H9 (cell line): ENCODE measurements at places on chromosomes 6 and 20. TPM values are rescaled to one million over a fixed set of nuclear protein-coding genes. Genes with fewer than 3 reads are reported as not detected.

GRCh38 chr6:52575502-52575892 lies 1.4 kb downstream of the TRAM2 start:
- DNase-seq, result no peak

DNA sequence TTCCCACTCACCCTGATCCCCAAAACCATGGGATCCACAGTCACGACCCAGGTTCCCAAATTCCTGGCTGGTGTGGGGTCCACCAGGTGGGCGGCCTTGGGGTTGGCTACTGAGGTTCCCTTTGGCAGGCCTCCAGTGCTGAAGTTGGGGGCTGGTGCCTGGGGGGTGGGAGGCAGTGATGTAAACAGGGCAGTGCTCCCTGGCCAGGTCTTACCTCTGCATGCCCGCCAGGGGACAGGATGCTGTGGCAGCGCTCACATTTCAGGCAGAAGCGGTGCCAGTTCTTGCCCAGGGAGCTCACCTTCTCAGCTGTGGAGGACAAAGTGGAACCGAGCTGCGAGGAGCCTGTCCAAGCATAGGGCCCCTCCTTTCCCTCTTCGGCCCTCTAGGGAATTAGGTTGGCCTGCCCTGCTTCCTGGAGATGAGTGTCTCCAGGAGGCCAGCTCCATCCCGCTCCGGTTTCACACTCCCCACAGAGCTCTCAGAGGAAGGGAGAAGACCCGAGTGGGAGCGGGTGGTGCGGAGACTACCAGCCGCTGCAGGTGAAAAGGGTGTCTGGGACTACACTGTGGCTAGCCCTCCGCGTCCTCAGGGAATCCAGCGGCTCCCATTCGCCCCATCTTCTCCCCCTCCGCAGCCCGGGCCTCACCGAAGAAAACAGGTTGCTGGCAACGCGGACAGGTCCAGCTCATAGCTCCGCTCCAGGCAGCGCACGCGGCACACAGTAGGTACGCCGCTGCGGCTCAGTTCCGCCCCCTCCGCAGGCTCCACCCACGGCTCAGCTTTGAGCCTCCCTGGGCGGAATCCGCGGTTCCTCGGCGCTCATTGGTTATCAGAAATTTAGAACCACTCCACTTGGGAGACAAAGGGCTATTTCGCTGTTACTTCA lies at the start of gene CRIP3:
TSS of gene CRIP3 (minus strand) at position 726 of the 889 bp plus-strand sequence. CDS start at position 692, 34 bp downstream.
- DNase-seq, result peak; percentile 91

DNA sequence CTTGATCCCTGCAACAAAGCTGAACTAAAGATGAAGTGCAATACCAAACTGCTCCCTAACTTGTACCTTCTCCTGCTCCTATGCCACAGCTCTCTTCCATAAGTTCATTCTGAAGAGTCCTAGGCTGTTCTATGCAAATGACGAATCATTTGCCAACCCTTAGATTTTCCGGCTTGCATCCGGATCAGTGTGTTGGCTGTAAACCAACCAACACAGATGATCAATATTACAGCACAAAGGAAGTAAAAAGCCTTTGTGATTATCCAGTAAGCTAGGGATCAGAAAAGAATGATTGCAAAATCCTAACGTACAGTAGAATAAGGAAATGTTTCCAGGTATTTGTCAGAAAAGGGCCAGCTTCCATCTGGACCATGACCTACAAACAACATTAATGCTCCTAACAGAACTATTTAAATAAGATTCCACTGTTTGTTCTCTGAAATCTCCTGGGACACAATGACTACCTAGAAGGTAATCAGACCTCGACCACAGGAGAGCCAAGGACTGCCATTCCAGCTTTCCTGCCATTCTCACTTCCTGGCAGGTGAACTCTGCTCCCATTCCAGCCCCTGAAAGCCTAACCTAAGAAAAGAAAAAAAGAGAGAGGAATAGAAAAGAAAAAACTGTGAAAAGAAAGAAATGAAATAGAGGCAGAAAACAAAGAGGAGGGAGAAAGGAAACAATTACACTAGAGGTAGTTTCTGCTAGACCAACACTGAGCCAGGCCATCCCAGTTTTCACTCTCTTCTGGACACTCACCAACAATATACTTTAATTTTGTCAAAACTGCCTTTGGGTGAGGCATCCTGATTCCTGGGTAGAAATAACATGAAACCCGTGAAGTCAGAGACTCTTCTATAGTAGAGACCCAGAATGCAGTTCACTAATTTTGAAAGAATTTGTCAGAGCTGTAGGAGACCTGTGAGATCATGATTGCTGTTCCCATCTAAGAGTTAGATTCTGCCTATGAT lies 19.7 kb downstream of the GMDS start:
- DNase-seq, result no peak

GRCh38 chr6:144714021-144714712 lies 429.0 kb downstream of the UTRN start:
- DNase-seq, result no peak

GRCh38 chr6:165804331-165805066 lies 141.5 kb upstream of the PDE10A start:
- DNase-seq, result peak; percentile 39

SLC22A16 gene
- total RNA-seq, result not detected in 2 replicates

SLC2A10 gene
- total RNA-seq, result 8.2 and 9.9 TPM in 2 replicates
